ENCODE measurements at places on chromosomes 3 and 15.

DNA sequence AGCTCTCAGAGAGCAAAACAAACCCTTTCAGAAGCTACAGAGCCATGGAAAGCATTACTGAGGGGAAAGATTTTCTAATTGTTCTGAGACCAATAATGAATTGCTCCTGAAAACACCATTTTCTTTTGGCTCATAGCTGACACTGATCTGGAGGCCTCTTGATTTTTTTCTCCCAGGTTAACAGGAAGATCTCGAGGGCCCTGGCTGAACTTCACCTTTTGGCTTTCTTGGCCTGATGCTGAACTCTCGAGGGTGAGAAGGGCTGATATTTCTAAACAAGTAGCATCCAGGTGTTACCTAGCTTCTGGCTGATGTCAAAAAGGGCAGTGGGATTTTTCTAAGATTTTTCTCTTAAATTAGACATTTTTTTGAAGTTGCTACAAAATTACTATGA lies 19.9 kb upstream of the NFKBIZ start:
- no peak for DNase-seq

DNA sequence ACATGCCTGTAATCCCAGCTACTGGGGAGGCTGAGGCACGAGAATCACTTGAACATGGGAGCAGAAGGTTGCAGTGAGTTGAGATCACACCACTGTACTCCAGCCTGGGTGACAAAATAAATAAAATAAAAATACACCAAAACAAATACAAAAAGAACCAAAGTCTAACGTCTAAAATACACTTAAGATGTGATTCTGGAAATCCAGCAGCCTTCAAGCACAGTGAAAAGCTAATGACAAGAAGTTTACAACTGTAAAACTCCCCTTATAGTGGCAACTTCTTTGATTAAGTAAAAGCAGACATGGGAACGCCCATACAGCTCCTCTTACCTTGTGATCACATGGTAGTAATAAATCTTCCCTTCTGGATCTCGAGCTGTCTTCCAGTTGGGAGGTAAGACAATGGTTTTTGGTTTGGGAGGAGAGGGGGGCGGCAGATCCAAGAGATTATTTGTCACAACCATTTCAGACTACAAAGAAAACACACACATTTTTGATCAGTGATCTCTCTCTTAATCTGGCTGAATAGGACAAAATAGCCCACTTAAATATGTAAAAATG lies 62.8 kb downstream of the NBEAL2 start:
- DNase-seq: no peak

DNA sequence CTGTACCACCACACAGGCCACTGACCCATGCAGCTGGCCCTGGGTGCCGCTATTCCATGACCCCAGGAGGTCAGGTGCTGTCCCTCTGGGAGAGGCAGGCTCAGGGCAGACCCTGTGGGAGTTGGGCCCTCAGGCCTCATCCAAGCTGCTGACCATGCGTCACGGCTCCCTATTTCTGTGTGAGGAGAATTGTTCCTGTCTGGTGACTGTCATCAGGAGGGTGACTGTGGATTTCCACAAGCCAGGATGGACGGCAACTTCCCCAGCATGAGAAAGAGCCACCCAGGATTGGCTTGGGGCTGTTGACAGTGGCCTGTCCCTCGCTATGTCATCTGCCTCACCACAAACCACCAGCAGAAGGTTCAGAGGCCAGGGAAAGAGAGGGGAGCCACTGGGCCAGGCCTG lies 41.4 kb downstream of the ZDHHC19 start:
- DNase-seq: no peak

DNA sequence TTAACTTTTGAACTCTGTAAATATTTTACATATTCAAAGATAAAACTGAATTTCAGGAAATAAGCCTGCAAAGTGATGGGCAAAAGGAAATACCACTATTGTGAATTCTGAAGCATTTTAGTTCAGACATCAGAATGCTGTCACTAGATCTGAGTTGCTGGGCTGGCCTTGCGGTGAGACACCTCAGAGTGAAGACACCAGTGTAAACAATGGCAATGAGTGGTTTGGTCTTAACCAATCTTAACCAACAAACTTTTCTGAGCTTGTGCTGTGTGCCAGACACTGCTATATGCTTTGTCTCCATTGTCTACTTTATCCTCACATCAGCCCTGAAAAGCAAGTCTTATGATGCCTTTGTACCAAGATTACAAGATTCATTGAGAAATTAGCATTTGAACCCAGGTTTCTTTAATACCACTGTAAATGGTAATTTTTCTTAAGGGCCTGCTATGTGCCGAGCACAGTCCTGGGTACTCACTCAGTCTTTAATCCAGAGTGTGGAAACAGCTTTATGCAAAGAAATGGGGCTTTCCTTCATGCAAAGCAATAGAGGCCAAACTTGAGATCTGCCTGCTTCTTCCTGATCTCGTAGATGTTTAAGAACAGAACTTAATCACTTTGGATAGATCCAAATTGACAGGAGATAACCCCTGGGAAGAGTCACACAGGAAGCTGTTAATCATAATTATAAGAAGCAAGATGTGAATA lies 55.0 kb downstream of the TMEM39A start:
- no peak for DNase-seq

DNA sequence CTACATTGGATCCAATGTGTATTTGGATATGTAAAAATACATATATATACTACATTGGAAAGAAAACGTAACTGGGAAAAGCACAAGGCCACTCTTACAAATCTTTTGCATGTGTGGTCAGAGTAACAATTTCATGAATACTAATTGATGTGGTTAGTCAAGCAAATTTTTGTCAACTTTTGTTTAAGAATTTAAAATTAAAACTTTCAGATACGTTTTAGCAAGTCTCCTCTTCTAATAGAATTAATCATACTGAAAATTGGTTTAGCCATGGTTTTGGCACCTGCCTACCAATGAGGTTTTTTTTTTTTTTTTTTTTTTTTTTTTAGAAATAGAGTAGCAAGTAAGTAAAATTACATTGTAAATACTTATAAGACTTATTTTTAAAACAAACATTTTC lies 153.0 kb upstream of the CGNL1 start:
- peak; percentile 32 for DNase-seq

GRCh38 chr15:32694222-32694983 lies 23.4 kb upstream of the GREM1 start:
- no peak for DNase-seq

DNA sequence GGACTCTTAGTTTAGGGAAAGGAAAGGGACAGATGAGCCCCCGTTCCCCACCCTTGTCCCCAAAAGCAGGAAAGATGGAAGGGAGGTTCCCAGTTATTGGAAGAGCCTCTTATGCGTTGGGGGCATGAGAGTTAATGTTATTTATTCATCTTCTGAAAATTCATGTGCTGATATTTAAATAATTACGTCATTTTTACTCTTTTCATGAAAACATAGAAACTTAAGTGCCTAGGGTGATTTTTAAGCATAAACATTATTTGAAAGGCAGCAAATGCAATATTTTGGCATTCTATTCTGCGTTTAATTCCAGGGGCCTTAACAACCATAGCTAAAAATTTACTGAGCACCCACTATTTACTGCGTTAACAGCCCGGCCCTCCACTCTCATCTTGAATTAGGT lies 48.7 kb downstream of the GABRG3 start:
- DNase-seq: no peak

GRCh38 chr3:33883951-33884561 lies 85.6 kb downstream of the PDCD6IP start:
- peak; percentile 24 for DNase-seq

- no peak for DNase-seq
Measured at GRCh38 chr3:45552031-45552793, 42.3 kb upstream of the LIMD1 start.

DNA sequence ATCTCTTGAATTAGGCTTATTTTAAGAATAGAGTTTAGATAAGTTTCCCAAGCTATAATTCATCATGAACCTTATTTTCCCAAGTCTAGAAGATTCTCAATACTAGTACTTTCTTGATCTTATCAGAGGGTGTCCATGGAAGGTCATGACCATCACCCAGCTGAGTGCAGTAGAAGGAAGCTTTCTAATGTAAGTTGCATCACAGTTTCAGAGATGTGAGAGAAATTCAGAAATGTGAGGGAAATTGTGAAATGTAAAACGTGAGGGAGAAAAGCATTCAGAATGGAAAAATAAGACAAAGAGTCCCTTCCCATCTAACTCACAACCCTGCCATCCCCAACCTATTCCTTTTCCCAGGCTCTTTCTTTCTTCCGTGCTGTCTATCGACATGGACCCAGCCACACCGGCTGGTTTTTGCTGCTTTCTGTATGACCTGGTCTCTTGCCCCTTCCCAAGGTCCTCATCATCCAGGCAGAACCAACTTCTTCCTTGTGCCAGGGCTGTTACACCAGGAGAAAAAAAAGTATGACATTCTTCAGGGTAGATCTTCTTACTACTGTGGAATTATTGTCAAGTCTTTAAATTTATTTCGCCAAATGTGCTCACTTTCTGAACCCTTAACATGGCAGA lies 6.7 kb downstream of the CAPN3 start:
- no peak for DNase-seq

- DNase-seq: no peak
Measured at GRCh38 chr3:115800489-115801075, 177.3 kb downstream of the GAP43 start.

DNA sequence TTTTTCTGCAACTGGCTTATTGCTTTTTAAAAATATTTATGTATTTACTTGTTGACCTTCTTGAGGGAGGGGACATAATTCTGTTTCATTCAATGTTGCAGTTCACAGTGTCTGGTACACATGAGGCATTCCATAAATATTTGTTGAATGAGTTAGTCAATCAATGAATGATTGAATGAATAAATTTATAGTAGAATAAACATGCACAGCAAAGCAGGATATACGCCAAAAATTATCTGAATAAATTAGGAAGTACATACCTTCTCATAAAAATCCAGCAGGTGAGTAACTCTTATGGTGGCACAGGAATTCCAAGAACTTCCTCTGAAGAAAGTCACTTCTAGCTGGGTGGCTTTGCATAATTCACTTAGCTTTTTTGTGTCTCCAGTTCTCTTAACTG lies 469.4 kb upstream of the ATP11B start:
- no peak for DNase-seq

GRCh38 chr3:13546667-13547171 lies 2.2 kb upstream of the FBLN2 start:
- peak; percentile 64 for DNase-seq

GRCh38 chr3:101676765-101677435 lies at the start of gene ZBTB11:
Gene ZBTB11, minus strand, starts transcription at chr3:101677132. Its CDS starts 218 bp downstream, at chr3:101676914.
- DNase-seq: peak; percentile 100

- no peak for DNase-seq
Measured at GRCh38 chr15:82535566-82536408, 4.5 kb downstream of the RPS17 start.

- no peak for DNase-seq
Measured at GRCh38 chr3:123733805-123734526, 149.1 kb upstream of the HACD2 start.

DNA sequence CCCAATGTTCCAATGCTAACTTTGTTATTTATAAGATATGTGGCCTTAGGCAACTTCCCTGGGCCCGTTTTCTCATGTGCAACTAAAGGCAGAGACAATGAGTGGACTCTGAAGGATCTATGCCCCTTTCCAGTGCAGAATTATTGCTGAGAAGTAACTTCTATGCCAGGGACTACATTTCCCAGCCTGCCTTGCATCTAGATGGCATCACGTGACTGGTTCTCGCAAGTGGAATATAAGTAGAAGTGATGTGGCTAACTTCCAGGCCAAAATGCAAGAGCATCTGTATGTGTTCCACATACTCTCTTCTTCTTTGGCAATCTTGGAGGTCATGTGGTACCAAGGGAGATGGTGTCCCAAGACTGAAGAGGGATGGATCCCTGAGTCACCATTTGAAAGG lies 674.4 kb downstream of the NTRK3 start:
- DNase-seq: no peak

DNA sequence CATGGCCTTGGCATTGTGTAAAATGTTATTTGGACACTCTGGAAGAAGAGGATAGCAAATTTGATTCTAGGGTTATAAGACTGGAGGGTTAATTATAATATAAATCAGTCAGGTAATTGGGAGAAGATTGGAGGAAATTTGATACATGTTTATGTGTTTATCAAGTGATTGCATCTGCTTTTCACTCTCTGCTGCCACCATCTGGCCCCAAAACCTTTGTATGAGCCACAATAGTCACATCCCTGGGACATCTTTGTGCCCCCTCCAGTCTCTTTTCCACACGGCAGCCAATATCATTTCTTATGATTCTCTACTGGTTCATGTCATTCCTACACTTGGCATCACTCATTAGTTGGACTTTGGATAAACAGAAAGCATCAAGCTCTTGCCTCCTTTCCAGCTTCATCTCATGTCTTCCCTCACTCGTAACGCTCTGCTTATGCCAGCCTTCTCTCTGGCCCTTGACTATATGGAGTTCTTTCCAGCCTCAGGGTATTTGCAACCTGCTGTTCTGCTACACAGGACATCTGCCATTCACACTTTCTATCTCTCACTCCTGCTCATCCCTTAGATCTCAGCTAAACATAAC lies 602.3 kb upstream of the SUCLG2 start:
- peak; percentile 23 for DNase-seq

DNA sequence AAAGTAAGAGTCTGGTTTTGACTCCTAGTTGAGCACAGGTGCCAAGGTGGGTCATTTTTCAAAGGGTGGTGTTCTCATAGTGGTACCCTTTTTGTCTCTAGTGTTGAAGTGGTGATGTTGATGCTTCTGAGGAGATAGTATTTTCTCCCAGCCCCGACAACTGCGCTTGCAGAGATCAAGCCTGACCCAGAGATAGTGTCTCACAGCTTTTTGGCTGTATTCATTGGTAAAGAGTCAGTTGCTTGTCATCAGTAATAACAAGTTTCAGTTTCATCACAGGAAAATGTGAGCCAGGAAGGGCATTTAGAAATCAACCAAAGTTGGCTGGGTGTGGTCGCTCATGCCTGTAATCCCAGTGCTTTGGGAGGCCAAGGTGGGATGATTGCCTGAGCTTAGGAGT lies 139.3 kb downstream of the NFKBIZ start:
- no peak for DNase-seq

- DNase-seq: no peak
Measured at GRCh38 chr3:71450162-71450561, 133.4 kb downstream of the FOXP1 start.

DNA sequence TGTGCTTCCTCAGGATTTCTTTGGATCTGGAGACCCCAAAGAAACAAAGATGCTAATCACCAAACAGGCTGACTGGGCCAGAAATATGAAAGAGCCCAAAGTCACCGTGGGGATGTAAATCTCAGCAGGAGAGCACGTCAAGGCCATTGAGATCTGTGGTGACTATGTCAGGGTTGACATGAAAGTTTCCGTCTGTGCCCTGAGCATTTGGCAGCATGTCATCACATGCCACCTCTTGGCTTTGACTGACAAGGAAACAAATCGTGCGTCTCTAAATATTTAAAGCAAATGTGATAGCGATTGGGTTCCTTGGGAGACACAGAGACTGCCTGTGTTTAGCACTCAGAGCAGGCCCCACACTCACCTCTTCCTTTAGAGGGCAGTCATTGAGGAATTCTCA lies 35.2 kb downstream of the EFCAB12 start:
- no peak for DNase-seq

GRCh38 chr3:25748189-25748588 lies 35.1 kb downstream of the NGLY1 start:
- DNase-seq: no peak

DNA sequence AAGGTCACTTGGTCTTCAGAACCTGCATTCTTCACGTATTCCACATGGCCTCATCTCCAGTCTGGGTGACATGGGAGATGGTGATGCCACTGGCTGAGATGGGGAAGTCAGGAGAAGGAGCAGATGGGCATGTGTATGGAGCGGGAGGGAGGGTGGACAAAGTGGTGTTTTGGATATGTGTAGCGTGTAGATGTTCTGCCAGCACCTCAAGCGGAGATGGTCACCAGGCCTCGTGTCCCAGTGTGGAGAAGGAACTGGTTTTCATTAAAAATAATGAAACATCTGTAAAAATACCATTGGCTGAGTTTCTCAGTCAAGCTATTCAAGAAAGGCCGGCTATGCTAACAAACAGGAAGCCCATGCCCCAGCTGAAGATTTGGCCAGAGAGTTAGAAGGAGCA lies 26.2 kb downstream of the LARP6 start:
- no peak for DNase-seq
